ENCODE measurements at places on chromosomes 5 and 9.

DNA sequence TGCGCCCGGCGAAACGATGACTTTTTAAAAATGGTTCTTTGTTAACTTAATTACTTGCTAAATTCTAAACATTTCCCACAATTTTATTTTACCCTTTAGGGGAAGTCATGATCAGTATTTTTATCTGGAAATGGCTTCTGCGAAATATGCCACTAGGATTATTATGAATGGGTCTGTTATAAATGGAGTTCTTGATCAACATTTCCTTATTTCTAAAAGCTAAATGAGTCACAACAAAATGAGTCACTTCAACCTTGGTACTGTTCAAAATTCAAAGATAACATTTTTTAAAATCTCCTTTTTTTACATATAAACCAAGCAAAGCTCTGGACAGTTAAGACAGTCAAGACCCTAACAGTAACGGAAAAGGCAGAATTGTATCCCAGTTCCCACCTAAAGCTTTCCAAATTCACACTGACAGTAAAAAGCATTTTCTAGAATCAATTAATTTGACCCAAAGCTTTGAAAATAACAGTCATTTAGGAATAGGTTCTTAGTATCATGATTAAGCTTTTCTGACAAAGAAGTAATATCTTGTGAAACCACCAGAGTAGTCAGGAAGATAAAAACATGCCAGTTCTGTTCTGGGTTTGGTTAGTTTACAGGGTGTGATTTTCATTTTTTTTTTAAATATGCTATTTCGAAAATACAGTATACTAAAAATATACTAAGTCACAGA lies 81.7 kb downstream of the LHFPL2 start:
- DNase-seq = no peak

DNA sequence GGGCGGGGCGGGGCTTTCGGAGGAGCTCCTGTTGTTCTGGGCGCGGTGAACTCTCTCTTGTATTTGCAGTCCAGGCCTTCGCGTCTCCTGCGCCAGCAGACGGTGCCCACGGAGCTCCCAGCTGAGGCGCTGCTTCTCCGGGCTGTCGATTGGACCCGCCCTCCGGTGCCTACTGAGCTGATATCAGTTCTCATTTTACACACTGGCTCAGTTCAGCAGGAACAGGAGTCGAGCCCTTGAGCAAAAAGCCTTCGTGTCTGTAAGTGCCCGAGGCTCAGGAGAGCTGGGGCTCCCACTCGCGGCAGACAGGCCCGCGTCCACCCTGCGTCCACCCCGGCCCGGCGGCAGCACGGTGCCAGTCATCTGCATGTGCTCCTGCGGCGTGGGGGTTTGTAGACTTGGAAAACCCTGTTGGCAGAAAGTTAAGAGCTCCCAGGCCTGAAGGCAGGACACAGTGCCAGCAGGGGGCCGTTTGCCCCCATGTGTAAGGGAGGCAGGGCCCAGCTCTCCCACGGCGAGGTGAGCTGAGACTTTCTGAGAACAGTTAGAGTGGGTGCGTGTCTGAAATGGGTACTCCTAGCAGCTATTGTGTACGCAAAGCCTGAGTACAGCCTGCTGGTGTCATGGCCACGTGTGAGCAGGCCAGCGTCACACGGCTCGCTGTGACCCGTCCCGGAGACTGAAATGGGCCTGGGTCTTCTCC lies 231.5 kb downstream of the FANCC start:
- no peak for DNase-seq

DNA sequence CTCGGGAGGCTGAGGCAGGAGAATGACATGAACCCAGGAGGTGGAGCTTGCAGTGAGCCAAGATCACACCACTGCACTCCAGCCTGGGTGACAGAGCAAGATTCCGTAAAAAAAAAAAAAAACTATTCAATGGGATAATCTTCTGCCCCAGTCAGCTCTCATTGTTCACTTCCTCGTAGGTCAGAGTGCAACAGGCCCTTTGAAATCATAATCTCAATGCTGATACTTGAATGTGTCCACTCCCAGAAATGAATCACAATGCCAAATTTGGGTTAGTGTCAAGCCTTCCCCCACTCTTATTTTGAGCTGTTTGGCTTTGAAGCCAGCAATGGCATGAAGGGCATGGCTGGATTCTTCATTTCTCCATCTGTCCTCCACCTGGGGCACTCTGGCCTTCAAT lies 610.3 kb upstream of the KLF4 start:
- no peak for DNase-seq

GRCh38 chr9:112542593-112543292 lies 56.1 kb downstream of the KIAA1958 start:
- no peak for DNase-seq

- no peak for DNase-seq
Measured at GRCh38 chr5:3428334-3428733, 167.3 kb upstream of the IRX1 start.

- no peak for DNase-seq
Measured at GRCh38 chr5:177545487-177546257, 8.7 kb downstream of the FAM193B start.

DNA sequence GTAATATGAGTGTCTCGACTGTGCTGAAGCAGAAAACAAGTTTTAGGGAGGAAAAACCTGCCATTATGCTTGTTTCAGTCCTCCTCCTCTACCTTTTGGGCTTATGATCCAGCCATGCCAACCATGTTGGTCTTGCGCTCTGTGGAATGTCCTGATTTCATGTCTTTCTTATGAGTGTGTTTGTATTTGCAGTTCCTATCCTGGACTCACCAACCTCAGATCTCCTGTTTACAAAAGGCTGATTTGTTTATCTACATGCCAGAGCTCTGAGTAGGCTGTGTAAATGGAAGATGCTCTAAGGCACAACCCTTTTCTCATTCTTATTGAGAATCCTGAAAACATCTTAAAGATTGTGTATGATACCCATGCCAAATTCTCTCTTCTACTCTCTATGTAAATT lies 138.6 kb downstream of the ARHGEF28 start:
- no peak for DNase-seq

- DNase-seq = no peak
Measured at GRCh38 chr9:108476574-108476973, 379.2 kb downstream of the ACTL7B start.

- DNase-seq = no peak
Measured at GRCh38 chr5:176870110-176870591, 29.0 kb downstream of the HK3 start.

Data from CD4-positive, alpha-beta T cell treated with Interleukin-2 at 100 ng/mL for 4 hours (primary cell).